ENCODE measurements at places on chromosomes 7 and 10. TPM values are rescaled to one million over a fixed set of nuclear protein-coding genes. Genes with fewer than 3 reads are reported as not detected.

RAPGEF5 gene
- 0.82 TPM for total RNA-seq

MYOF gene
- total RNA-seq: 33.2 TPM

AGR2 gene
- total RNA-seq: not detected

CFAP70 gene
- 0.43 TPM for total RNA-seq

DNA sequence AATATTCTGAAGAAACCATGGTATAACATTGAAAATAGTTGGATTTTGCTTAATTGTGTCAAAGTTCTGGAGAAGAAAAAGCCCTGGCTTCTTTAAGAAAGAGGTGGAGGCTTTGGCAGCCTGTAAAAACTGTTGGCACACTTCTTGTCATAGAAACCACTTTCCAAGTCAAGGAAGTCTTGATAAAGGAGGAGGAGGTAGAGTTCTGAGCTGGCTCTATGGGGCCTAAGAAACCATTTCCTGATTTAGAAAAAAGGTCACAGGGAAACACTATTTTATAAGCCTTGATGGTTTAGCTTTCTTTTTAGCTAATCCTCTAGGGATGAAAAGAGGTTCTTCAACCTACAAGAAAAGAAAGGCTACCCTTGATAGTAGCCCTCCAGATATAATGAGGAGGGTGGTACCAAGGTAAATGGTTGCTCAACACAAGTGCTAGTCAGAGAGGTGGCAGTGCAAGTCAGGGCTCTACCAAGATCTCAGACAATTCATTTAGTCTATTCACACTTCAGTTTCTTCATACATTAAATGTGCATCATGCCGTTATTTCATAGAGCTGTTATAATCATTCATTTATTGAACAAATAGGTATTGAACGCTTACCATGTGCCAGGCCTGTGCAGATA, 346.9 kb downstream of the RNLS start:
- DNase-seq: no peak

GRCh38 chr10:49654036-49654693, 25.3 kb upstream of the C10orf53 start:
- no peak for DNase-seq

GRCh38 chr10:131722525-131723264, 178.1 kb upstream of the PPP2R2D start:
- no peak for DNase-seq

GRCh38 chr7:32219416-32219815, 149.2 kb upstream of the PDE1C start:
- no peak for DNase-seq

DNA sequence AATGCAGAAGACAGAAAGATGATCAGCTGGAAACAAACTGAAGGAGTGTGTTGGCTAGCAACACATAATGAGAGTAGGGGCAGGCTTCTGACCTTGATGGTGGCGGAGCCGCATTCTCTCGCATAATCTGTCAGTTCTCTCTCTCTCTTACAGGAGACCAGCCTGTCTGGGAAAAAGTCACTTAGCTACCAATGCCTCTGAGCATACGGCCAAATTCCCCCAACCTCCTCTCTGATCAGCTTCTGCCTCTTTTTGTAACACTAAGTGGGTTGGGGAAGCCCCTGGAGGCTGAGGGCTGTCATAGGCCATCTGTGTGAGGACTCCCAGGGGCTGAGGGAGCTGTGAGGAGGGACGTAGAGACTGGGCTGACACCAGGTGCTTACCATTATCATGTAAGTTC, 104.6 kb downstream of the HIPK2 start:
- DNase-seq: no peak

DNA sequence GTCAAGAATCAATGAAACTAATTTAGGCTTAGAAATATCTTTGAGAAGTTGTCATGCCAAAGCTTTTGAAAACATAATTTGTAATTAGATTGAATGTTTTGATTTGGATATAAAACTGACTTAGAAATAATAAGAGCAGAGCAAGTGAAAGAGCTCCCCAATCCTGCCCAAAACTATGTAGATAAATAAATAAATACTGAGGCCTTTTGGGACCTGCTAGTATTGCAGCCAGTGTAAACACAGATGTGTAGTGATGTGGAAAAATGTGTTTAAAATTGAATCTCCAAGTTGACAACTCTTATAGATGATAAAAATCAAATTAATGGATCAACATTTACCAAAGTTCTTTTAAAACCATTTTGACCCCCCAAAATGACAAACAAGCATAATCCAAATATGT, 896.1 kb downstream of the CNTNAP2 start:
- no peak for DNase-seq

DNA sequence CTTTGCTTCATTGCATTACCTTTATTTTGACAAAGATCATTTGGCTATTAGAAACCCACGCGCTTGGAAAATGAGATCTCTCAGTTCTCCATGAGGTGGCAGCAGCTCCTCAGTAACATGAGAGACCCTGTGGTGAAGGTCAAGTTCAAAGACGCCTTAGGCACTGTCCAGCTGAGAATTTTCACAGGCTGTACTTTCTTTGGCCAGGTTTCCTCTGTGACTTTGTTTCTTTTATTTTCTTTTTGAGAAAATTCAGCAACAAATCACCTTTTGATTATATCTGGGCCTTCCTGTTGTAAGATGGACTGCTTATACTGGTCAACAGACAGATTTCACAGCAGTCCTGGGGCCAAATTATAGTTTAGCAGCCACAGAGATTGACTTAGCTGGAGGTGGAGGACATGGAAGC, 54.5 kb downstream of the RAB18 start:
- peak; percentile 19 for DNase-seq

- DNase-seq: no peak
Observed at GRCh38 chr7:95220328-95220727, 104.0 kb downstream of the PON1 start.

DNA sequence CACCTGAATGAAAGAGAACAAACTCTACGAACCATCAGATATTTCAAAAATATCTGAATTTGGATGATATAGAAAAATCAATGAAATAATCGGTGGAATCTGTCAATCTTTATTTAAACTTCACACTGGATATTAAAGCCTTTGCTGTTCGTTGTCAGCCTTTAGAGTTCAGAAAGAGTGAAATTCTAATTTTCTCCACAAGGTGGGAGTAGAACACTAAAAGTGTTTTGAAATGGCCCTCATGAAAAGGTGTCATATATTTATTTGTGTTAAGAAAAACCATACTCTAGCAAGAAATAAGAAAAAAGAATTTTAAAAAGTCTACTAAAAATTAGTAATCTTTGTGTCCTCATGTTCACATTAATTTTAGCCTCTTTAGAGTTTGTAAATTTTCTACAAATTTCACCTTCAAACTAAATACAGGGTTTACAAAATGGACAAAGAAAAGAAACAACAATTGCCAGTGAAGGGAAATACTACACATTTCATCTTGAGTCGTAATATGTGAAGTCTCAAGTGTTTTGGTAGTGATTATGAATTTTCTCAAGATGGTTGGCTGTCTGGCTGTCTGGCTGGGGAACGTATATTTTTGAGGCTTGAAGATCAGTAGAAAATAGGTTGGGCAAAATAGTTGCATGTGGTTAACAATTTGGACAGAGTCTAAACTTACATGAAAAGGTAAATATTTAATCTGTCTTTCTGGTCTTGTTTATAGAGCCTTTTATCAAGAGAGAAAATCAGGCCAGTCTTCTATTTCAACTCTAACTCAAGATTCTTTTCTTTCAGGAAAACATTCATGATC, 43.7 kb downstream of the DNAJB9 start:
- DNase-seq: no peak

DNA sequence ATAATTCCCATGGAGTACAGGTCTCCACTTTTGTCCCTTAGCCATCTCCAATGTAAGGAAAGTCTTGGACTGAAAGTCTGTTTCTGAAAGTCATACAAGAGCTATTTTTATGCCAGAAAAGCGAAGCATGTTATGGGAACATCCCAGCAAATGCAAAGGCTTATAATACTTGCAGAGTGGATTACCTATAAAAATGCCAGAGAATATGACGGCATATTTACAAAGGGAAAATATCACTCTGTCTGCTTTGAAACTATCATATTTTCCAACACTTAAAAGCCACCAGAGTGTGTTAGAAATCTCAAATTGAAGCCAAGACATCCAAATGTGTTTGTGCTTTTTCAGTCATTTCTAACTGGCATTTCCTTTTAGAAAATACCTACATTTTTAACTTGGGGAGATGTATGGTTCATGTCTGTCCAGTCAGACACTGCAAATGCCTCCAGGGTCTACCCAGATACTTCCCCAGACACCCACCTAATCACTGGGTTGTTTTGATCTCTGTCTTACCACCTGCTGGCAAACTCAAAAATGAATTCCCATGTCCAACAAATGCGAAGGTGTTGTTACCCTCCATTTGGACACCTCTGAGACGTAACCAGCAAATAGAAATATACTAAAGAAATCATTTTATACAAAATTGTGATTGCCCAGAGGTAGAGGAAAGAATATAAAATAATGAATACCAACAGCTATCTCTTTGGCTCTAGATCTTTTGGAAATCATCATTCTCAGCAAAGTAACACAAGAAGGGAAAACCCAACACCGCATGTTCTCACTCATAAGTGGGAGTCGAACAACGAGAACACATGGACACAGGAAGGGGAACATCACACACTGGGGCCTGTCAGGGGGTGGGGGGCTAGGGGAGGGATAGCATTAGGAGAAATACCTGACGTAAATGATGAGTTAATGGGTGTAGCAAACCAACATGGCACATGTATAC, 1.2 kb downstream of the ITIH2 start:
- DNase-seq: no peak

DNA sequence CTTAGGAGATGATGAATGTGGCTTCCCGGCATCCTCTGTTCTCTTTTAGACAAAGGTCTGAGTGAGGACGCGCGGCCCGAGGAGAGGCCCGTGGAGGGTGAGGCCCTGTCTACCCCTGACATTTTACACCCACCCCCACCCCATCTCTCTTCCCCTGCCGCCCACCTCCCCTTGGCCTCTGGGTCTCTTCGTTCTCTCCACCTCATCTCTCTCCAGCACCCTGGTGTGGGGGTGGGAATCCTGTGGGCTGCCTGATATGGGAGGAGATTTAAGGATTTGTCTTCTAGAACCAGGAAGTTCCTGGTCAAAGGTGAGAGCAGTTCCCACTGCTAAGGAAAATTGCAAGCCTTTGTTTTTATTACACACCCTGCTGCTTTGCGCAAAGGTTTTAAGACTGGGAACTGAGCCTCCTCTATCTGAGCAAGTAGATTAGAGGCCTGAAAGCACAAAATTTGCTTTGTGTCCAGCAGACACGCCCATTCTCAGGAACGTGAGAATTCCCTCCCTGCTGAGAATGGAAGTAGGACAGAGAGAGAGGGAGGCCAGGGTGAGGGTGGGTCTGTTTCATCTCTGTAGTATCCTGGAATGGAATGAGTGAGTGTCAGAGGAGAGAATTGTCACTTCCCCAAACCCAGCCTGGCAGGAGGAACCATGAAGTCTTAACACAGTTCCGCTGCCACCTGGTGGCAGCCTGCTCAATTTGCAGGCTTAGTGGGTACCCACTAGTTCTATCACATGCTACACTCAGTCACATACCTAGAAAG, 91.2 kb downstream of the GTF2IRD1 start:
- no peak for DNase-seq

- DNase-seq: no peak
Observed at GRCh38 chr10:96261930-96262329, 9.4 kb downstream of the BLNK start.

GRCh38 chr7:90706072-90706716, 110.1 kb downstream of the CDK14 start:
- no peak for DNase-seq

DNA sequence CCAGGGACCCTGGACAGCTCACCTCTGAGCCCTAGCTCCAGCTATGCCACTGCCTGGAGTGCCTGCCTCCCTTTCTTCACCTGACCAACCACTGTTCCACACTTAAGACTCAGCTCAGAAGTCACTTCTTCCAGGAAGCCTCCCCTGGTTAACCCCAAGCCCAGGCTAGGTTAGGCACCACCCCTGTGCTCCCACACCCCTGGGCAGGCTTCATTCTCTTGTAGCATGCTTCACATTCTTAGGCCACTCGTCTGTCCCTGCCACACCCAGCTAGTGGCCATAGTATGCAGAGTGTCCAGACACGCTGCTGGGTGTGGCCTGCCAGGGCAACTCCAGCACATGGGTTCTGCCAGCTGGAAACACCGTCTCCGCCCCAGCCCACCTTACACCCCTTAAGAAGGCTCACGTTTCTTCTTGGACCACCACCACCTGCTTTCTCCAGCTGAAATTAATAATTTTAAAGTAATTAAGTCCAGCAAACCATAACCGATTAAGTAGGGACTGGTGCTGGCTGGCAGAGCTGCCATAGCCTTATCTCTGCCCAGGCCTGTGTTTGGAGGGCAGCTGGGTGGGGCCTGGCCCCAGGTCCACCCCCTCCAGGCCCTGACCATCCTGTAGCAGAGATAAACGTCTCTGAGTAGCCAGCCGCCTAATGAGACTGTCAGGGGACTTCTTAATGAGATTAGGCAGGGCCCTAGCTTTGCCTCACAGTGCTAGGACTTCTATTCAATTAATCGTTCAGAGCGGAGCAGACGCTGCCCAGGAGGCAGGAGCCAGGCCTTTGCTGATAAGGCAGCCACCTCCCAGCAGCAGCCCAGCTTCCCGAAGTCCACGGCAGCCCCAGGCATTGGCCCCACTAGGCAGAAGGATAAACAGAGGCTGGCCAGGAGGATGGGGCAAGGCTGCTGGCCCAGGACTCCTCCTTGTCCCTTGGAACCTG, 20.5 kb downstream of the GRID1 start:
- DNase-seq: no peak

DNA sequence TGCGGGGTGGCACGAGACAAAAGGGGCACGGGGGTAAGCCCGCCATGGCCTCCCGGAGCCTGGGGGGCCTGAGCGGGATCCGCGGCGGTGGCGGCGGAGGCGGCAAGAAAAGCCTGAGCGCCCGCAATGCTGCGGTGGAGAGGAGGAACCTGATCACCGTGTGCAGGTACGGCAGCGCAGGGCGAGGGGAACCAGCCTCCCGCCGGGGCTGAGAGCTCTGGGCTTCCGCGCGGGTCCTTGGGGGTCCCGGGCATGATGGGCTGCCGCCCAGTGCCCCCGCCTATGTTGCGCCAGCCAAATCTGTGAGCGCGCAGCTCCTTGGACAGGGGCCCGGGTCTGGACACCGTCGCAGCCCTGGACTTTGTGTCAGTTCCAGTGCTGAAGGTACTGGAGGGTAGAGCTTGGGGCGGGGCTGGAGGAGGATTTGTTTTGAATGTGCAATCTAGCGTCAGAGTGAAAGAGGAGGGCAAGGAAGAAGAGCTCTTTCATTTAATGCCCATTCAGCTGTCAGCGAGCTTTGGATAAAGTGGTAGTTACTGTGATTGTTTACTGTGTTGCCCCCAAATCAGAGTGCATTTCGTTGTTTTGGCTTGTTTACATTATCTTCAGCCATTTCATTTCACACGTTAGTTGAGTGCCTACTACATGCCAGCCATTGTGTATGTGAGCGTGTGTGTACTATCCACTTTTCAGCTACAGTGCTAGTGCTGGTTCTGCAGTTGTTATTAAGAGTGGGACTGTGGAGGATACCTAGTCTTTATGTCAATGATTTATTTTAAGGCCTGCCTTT, 777 bp downstream of the RUNDC3B start:
- no peak for DNase-seq

DNA sequence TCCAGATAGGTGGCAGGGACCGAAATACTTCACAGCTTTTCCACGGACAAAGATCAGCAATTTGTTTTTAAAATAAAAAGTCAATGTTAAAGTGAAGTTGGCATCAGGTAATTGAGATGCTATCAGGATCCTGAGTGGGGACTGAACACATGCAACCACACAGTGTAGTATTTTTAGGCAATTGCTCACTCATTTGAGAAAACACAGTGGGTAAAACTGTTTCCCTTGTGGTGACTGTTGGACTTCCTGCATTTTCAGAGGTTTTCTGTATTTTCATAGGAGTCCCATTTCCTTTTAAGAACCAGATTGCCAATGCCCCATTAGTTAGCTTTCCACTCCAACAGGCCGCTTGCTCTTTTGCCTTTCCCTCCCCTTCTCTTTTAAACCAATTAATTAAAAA, 159.5 kb upstream of the ZNF32 start:
- no peak for DNase-seq
